ENCODE measurements at places on chromosomes 6 and 20. TPM values are rescaled to one million over a fixed set of nuclear protein-coding genes. Genes with fewer than 3 reads are reported as not detected.

SHLD1 gene
- 6.8 TPM for polyA plus RNA-seq

SIRPD gene
- polyA plus RNA-seq = not detected

LRRC73 gene
- polyA plus RNA-seq = not detected

FABP7 gene
- polyA plus RNA-seq = 0.39 TPM

SLC2A10 gene
- 16.6 TPM for polyA plus RNA-seq

TMEM63B gene
- polyA plus RNA-seq = 18.8 TPM

COL20A1 gene
- polyA plus RNA-seq = 6.2 TPM

ESR1 gene
- polyA plus RNA-seq = 2.5 TPM

NHSL1 gene
- 37.3 TPM for polyA plus RNA-seq

HSD17B8 gene
- polyA plus RNA-seq = 11.5 TPM

PXDC1 gene
- polyA plus RNA-seq = 19.6 TPM

FRK gene
- polyA plus RNA-seq = 0.32 TPM

TEAD3 gene
- polyA plus RNA-seq = 74.7 TPM

ASIP gene
- polyA plus RNA-seq = 0.68 TPM

BPIFB2 gene
- polyA plus RNA-seq = not detected

NMBR gene
- 0.14 TPM for polyA plus RNA-seq

B3GAT2 gene
- polyA plus RNA-seq = 1.2 TPM

PTPRA gene
- polyA plus RNA-seq = 41.9 TPM

MYBL2 gene
- 12.8 TPM for polyA plus RNA-seq

EDN1 gene
- polyA plus RNA-seq = 2.0 TPM

SMLR1 gene
- not detected for polyA plus RNA-seq

RNF182 gene
- 0.66 TPM for polyA plus RNA-seq

FOXC1 gene
- polyA plus RNA-seq = 2.0 TPM

PACSIN1 gene
- polyA plus RNA-seq = 1.1 TPM

VGLL2 gene
- 82.7 TPM for polyA plus RNA-seq

MOG gene
- not detected for polyA plus RNA-seq

Measured in hindlimb muscle (tissue), 1 donor.